CD4-positive, alpha-beta T cell (primary cell): ENCODE measurements at places on chromosomes 2 and 18.

DNA sequence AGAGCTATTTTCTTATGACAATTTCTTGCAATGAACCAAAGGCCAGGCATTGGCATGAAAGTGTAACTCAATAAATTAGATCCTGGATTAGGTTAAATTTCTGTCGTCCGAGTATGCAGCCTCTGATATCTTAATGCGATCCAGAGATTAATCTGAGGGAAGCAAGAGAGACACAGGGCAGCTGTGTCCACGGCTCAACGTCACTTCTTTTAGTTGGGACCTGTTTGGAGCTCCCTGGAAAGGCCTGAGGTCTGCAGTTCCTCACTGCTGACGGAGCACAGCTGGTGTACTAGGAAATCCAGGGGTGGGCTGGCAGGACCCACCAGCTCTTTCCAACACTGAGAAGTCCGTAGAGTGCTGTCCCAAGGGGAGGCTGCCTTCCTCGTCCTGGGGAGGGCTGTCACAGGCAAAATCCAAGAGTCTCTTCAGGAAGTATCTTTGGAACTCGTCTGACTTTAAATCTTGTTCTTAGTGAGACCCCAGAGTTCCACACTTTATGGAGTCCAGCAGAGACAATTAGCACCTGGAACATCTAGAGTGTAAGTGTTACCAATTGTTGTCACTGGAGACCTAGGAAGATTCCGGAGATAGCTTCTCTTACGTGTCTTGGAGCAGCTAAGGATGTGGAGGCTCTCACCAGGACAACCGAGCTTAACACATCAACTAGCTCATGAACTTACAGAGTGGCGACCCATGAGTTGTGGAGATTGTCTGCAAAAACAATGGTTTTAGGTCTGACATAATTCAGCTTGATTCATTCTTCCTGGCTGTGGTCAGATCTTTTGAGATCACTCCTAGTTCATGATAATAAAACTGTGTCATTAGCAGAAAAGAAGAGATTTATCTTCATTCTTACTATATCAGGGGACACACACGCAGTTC is 173.7 kb downstream of the ACKR3 start:
- H3K27me3 ChIP-seq, result no peaks in the 10 kb centered on the region
- H3K4me3 ChIP-seq, result no peak overlapping the region
- no peak overlapping the region for H3K27ac ChIP-seq
- DNase-seq, result no peak
- no peaks in the 10 kb centered on the region for H3K36me3 ChIP-seq

GRCh38 chr2:158049129-158049855 is 52.4 kb upstream of the UPP2 start:
- no peak overlapping the region for H3K4me3 ChIP-seq
- no peaks in the 10 kb centered on the region for H3K27me3 ChIP-seq

GRCh38 chr2:233197022-233197421 is 54.5 kb upstream of the ATG16L1 start:
- H3K27ac ChIP-seq, result no peak overlapping the region
- H3K36me3 ChIP-seq, result peaks cover 91% of the 10 kb centered on the region
- no peaks in the 10 kb centered on the region for H3K4me1 ChIP-seq

GRCh38 chr18:46013484-46014189 is 46.5 kb upstream of the EPG5 start:
- peak; percentile 38 for DNase-seq
- no peak overlapping the region for H3K4me3 ChIP-seq
- H3K27ac ChIP-seq, result no peak overlapping the region
- no peaks in the 10 kb centered on the region for H3K27me3 ChIP-seq
- peaks cover 11% of the 10 kb centered on the region for H3K36me3 ChIP-seq
- no peaks in the 10 kb centered on the region for H3K4me1 ChIP-seq

GRCh38 chr2:237978058-237978712 is 11.4 kb downstream of the UBE2F start:
- peaks cover 41% of the 10 kb centered on the region for H3K36me3 ChIP-seq
- H3K27me3 ChIP-seq, result no peaks in the 10 kb centered on the region
- H3K27ac ChIP-seq, result no peak overlapping the region
- peaks cover 49% of the 10 kb centered on the region for H3K4me1 ChIP-seq
- H3K4me3 ChIP-seq, result no peak overlapping the region
